ENCODE measurements at places on chromosomes 5 and 9. TPM values are rescaled to one million over a fixed set of nuclear protein-coding genes. Genes with fewer than 3 reads are reported as not detected.

GRCh38 chr9:4640027-4640426 lies 22.1 kb upstream of the PLPP6 start:
- H3K36me3 ChIP-seq: no peaks in the 10 kb centered on the region
- no peak overlapping the region for H3K4me3 ChIP-seq
- no peak overlapping the region for H3K27ac ChIP-seq
- no peak for DNase-seq
- H3K27me3 ChIP-seq: peaks cover 9% of the 10 kb centered on the region
- peaks cover 5% of the 10 kb centered on the region for H3K4me1 ChIP-seq

- DNase-seq: no peak
- H3K36me3 ChIP-seq: no peaks in the 10 kb centered on the region
Measured at GRCh38 chr5:170223360-170223759, 9.4 kb upstream of the C5orf58 start.

GRCh38 chr9:120776788-120777187 lies 16.4 kb downstream of the FBXW2 start:
- peaks cover 41% of the 10 kb centered on the region for H3K36me3 ChIP-seq
- H3K4me3 ChIP-seq: no peak overlapping the region
- H3K4me1 ChIP-seq: peaks cover 19% of the 10 kb centered on the region

DNA sequence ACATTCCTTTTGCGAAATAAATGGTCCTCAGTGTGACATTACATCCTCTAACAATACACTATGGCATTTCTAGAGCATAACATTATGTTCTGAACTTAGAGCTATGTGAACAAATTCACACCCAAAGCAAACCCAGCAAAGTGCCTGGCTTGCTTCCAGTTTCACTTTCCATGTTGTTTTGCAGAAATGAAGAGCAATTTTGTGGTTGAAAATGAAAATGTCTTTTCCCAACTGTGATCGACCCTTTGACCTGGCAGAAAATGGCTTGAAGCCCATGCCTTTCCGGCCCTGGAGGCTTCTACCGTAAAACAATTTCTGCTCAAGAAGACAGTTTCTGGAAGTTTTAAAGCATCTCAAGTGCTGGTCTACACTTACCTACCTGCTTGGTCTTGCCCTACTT lies 344.7 kb upstream of the RGMB start:
- H3K27me3 ChIP-seq: no peaks in the 10 kb centered on the region
- no peaks in the 10 kb centered on the region for H3K36me3 ChIP-seq
- H3K4me3 ChIP-seq: no peak overlapping the region
- no peaks in the 10 kb centered on the region for H3K4me1 ChIP-seq
- H3K27ac ChIP-seq: no peak overlapping the region

GRCh38 chr9:36166168-36166927 lies 2.8 kb upstream of the CCIN start:
- H3K36me3 ChIP-seq: no peaks in the 10 kb centered on the region
- peak; percentile 89 for DNase-seq
- H3K27me3 ChIP-seq: no peaks in the 10 kb centered on the region

DNA sequence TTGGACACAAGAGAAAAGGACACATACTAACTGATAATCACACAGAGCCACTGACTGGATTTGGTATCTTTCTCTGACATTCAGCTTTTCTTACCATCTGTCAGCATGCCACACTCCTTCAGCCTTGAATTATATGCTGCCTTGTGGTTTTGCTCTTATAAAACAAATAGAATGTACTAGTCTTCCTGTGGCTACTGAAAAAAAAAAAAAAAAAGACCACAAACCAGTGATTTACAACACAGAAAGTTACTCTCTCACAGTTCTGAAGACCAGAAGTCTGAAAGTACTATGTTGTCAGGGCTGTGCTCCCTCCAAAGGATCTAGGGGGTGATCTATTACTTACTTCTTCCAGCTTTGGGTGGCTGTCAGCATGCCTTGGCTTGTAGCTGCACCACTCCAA lies 82.3 kb downstream of the THBS4 start:
- H3K4me1 ChIP-seq: peaks cover 8% of the 10 kb centered on the region
- H3K27ac ChIP-seq: no peak overlapping the region
- DNase-seq: no peak
- H3K36me3 ChIP-seq: no peaks in the 10 kb centered on the region

GRCh38 chr5:91419571-91420537 lies 36.7 kb upstream of the ARRDC3 start:
- H3K36me3 ChIP-seq: no peaks in the 10 kb centered on the region
- H3K4me1 ChIP-seq: peaks cover 10% of the 10 kb centered on the region
- no peak overlapping the region for H3K4me3 ChIP-seq

- peak overlapping the region; percentile 68 for H3K4me3 ChIP-seq
Measured at GRCh38 chr5:177403102-177403791, 2.8 kb upstream of the PFN3 start.

DNA sequence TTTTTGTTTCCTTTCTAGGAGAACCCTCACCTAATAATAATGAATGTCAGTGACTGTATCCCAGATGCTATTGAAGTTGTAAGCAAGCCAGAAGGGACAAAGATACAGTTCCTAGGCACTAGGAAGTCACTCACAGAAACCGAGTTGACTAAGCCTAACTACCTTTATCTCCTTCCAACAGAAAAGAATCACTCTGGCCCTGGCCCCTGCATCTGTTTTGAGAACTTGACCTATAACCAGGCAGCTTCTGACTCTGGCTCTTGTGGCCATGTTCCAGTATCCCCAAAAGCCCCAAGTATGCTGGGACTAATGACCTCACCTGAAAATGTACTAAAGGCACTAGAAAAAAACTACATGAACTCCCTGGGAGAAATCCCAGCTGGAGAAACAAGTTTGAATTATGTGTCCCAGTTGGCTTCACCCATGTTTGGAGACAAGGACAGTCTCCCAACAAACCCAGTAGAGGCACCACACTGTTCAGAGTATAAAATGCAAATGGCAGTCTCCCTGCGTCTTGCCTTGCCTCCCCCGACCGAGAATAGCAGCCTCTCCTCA lies 87.1 kb downstream of the OSMR start:
- H3K4me1 ChIP-seq: no peaks in the 10 kb centered on the region
- DNase-seq: no peak
- no peak overlapping the region for H3K4me3 ChIP-seq
- no peak overlapping the region for H3K27ac ChIP-seq
- peaks cover 5% of the 10 kb centered on the region for H3K27me3 ChIP-seq

DNA sequence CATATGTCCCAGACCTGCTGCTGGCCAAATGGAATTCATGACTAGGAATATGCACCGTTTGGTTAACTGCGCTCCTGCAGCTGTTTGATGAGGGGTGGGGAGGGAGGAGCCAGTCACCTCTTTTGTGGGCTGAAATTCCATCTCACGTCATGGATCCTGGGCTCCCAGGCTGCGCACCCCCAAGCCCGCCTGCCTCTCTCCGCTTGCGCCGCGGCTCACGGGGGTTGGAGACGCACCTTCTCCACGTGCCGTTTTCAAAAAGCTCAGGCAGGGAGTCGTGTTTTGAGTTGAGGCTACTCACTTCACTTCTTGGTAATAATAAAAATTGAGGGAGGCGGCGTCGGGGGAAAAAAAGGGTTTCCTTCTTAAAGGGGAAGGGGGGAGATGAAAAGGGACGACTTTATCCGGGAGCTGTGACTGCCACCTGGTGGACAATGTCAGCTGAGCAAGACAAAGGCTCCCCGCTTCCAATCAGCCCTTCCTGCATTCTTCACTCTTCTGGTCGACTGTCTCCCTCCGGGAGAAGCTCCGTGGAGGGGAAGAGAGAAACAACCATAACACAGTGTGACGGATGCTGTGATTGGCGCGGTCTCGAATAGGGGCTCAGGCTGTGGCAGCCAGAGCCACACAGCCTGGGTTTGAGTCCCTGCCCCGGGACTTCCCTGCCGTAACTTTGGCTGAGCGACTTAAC lies 15.9 kb upstream of the C5orf47 start:
- H3K27ac ChIP-seq: no peak overlapping the region
- H3K4me3 ChIP-seq: peak overlapping the region; percentile 68
- H3K27me3 ChIP-seq: peaks cover 36% of the 10 kb centered on the region
- peak; percentile 69 for DNase-seq

DNA sequence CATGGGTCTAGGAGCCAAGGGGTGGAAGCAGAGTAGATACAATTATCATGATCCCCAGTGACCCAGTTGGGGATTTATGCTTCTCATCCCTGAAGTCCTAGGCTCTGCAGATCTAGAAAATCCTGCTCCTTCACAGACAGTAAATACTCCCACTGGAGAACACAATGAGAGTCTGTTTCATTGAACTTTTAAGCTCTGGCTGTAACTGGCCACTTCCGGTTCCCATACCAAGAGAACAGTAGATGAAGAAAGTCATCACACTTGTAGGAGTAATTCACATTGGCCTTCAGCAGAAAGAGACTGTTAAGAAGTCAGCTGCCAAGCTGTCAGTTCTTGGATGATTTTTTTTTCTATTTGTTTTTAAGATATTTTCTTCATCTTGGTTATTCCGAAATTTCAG lies 597.1 kb downstream of the ACTL7B start:
- H3K27me3 ChIP-seq: no peaks in the 10 kb centered on the region
- H3K36me3 ChIP-seq: no peaks in the 10 kb centered on the region
- H3K4me3 ChIP-seq: no peak overlapping the region
- H3K4me1 ChIP-seq: no peaks in the 10 kb centered on the region

GRCh38 chr9:93111371-93112115 lies 15.5 kb downstream of the CARD19 start:
- H3K4me1 ChIP-seq: peaks cover 32% of the 10 kb centered on the region
- H3K27me3 ChIP-seq: no peaks in the 10 kb centered on the region
- peaks cover 4% of the 10 kb centered on the region for H3K36me3 ChIP-seq
- H3K4me3 ChIP-seq: no peak overlapping the region
- no peak overlapping the region for H3K27ac ChIP-seq

DNA sequence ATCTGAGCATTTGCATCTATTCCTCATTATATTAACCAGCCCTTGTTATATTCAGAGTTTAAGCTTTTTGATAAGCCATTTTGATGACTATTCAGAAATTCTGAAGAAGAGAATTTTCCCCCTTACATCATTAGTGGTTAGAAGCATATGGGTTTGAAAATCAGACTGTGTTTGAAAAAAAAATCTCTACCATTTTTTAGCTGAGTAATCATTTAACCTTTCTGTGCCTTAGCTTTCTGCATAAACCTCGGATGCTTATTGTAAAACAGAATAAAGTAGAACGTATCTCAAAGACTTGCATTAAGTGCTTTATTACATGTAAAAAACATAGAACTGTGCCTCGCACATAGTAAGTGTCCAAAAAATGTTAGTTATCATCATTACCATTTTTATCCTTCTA lies 278.6 kb downstream of the RFX3 start:
- no peaks in the 10 kb centered on the region for H3K27me3 ChIP-seq
- H3K27ac ChIP-seq: no peak overlapping the region
- H3K4me3 ChIP-seq: no peak overlapping the region
- peaks cover 3% of the 10 kb centered on the region for H3K4me1 ChIP-seq
- H3K36me3 ChIP-seq: peaks cover 11% of the 10 kb centered on the region

GRCh38 chr5:102114525-102115069 lies 181.5 kb downstream of the SLCO4C1 start:
- no peak overlapping the region for H3K4me3 ChIP-seq
- H3K27ac ChIP-seq: no peak overlapping the region
- H3K36me3 ChIP-seq: no peaks in the 10 kb centered on the region
- no peaks in the 10 kb centered on the region for H3K4me1 ChIP-seq
- no peak for DNase-seq
- H3K27me3 ChIP-seq: no peaks in the 10 kb centered on the region

GRCh38 chr5:96857924-96858323 lies 18.4 kb upstream of the ERAP2 start:
- H3K27me3 ChIP-seq: peaks cover under 1% of the 10 kb centered on the region
- no peak overlapping the region for H3K27ac ChIP-seq
- no peak for DNase-seq
- H3K36me3 ChIP-seq: no peaks in the 10 kb centered on the region
- H3K4me3 ChIP-seq: no peak overlapping the region

- no peaks in the 10 kb centered on the region for H3K36me3 ChIP-seq
- no peaks in the 10 kb centered on the region for H3K4me1 ChIP-seq
- H3K4me3 ChIP-seq: no peak overlapping the region
Measured at GRCh38 chr9:78767490-78767889, 470.6 kb downstream of the PSAT1 start.

GRCh38 chr5:174457141-174457678 lies 267.2 kb upstream of the MSX2 start:
- no peak overlapping the region for H3K4me3 ChIP-seq
- no peak for DNase-seq
- H3K4me1 ChIP-seq: peaks cover 28% of the 10 kb centered on the region
- no peaks in the 10 kb centered on the region for H3K27me3 ChIP-seq

DNA sequence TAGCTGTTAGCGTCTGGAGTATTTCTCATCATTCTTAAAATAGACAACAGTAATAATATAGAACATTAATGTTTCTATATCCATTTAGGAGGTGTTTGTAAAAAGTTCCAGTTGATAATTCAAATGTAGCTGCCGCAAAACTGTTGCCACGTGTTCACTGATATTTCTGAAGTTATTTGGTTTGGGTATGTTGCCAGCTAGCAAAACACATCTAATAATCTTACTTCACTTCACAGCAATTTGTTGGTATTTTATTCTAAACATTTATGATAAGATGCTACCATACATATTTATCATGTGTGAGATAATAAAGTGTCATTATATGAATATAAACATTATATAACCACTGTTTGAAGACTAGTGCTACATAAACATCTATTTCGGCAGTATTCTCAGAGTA lies 101.6 kb downstream of the CDH12 start:
- DNase-seq: no peak
- H3K4me3 ChIP-seq: no peak overlapping the region
- H3K4me1 ChIP-seq: no peaks in the 10 kb centered on the region

GRCh38 chr5:2112173-2113025 lies 229.7 kb upstream of the IRX4 start:
- peaks cover 2% of the 10 kb centered on the region for H3K27me3 ChIP-seq
- no peaks in the 10 kb centered on the region for H3K4me1 ChIP-seq
- no peak for DNase-seq
- H3K4me3 ChIP-seq: no peak overlapping the region
- no peaks in the 10 kb centered on the region for H3K36me3 ChIP-seq

DNA sequence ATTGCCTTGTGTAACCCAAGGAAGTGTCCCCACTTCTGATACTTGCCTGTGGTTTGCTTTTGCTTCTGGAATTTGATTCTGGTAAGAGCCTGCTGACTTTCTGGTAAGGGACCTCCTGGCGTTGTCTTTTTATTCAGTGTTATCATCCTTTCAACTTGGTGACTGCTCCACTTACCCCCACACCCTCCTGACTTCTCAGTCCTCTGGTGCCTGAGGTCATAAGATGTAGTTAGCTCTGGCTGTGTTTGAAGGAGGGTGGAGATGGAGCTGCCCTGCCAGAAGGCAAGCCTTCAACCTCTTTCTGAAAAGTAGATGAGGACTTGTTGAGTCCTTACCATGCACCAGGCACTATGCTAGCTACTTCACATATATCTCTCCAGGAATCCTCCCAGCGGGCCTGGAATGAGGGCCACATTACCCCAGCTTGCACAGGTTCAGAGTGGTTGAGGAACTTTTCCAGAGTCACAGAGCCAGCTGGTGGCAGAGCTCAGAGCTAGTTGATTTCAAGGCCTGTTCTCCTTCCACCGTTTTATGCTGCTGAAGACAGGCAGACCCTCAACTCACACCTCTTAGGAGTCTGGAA lies 45.2 kb upstream of the PITX1 start:
- peaks cover 13% of the 10 kb centered on the region for H3K27me3 ChIP-seq
- no peak overlapping the region for H3K27ac ChIP-seq
- no peaks in the 10 kb centered on the region for H3K4me1 ChIP-seq
- no peak for DNase-seq
- H3K4me3 ChIP-seq: no peak overlapping the region

GRCh38 chr5:168781941-168782571 lies 202.9 kb upstream of the PANK3 start:
- no peak for DNase-seq
- peaks cover 14% of the 10 kb centered on the region for H3K27me3 ChIP-seq
- no peak overlapping the region for H3K27ac ChIP-seq

The HRCT1 gene
- not detected for total RNA-seq

The GGTA1 gene
- not detected for total RNA-seq

The LRRTM2 gene
- not detected for total RNA-seq

The SLC6A7 gene
- not detected for total RNA-seq

The UAP1L1 gene
- total RNA-seq: 22.0 TPM

The GABRA1 gene
- not detected for total RNA-seq

The TBCA gene
- 90.3 TPM for total RNA-seq

The PFN3 gene
- total RNA-seq: not detected

The CNTLN gene
- 2.3 TPM for total RNA-seq

The C9 gene
- not detected for total RNA-seq

The EFNA5 gene
- 2.2 TPM for total RNA-seq

Data from natural killer cell treated with Interleukin-12 subunit alpha and Interleukin-12 subunit beta and Interleukin-15 and Interleukin-18, amount 100 ng/mL, for 72 hours (primary cell).